Activated CD8-positive, alpha-beta T cell treated with anti-CD3 and anti-CD28 coated beads, Interleukin-2, amount 10 ng/mL, durations not matched to agents 7 days and 5 days (primary cell): ENCODE measurements at places on chromosomes 11 and 22. TPM values are rescaled to one million over a fixed set of nuclear protein-coding genes. Genes with fewer than 3 reads are reported as not detected.

DNA sequence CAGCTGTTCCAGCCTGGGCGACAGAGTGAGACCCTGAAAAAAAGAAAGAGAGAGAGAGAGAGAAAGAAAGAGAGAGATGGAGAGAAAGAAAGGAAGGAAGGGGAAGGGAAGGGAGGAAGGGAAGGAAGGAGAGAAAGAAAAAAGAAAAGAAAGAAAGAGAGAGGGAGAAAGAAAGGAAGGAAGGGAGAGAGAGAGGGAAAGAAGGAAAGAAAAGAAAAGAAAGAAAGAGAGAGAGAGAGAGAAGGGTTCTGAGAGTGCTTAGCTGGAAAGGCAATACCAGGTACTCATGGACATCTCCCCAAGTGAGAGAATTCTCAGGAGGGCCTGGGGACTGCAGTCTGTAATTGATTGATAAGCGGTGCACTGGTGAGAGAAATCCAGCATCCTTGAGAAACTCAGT lies 12.8 kb upstream of the PRAME start:
- H3K4me1 ChIP-seq, result no peaks in the 10 kb centered on the region
- no peak overlapping the region for H3K27ac ChIP-seq
- H3K36me3 ChIP-seq, result no peaks in the 10 kb centered on the region
- peaks cover 25% of the 10 kb centered on the region for H3K27me3 ChIP-seq
- no peak overlapping the region for H3K4me3 ChIP-seq

- peaks cover 49% of the 10 kb centered on the region for H3K36me3 ChIP-seq
- peaks cover 57% of the 10 kb centered on the region for H3K4me1 ChIP-seq
These were observed 25.6 kb upstream of the RRM1 start for GRCh38 chr11:4068962-4069361.

DNA sequence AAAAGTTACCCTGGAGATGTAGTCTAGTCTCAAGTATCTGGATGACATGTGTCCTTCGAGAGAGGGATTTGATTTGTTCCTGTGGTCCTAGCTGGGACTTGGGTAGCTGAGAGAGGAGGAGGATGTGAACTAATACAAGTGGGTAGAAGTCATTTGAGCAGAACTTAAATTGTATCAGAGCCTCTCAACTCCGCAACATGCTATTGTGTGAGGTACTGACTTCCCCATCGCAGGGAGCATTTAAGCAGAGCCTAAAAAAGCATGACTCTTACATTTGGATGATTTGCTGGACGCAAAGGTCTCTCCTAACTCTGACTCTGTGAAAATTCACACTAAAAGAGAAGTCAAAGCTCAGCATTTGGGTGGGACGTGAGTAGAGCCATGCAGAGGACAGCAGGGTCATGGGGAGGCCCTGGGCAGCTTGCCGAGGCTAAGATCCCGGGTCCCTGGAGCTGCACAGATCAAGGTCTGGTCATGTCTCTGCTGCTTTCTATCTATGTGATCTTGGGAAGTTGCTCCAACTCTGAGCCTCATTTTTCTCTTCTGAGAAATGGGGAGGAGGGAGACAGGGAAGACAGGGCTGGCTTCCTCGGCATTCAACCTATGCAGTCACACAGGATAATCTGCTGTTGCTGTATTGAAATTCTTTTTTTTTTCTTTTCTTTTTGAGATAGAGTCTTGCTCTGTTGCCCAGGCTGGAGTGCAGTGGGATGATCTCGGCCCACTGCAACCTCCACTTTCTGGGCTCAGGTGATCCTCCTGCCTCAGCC lies 44.9 kb downstream of the CD82 start:
- peaks cover 51% of the 10 kb centered on the region for H3K36me3 ChIP-seq
- no peaks in the 10 kb centered on the region for H3K27me3 ChIP-seq
- no peak for DNase-seq
- no peak overlapping the region for H3K4me3 ChIP-seq
- peak overlapping the region; percentile 86 for H3K27ac ChIP-seq
- peaks cover 82% of the 10 kb centered on the region for H3K4me1 ChIP-seq

GRCh38 chr11:12241971-12242672 lies 131.7 kb downstream of the MICAL2 start:
- H3K27me3 ChIP-seq, result no peaks in the 10 kb centered on the region
- H3K27ac ChIP-seq, result peak overlapping the region; percentile 35
- H3K36me3 ChIP-seq, result peaks cover 8% of the 10 kb centered on the region
- H3K4me3 ChIP-seq, result peak overlapping the region; percentile 10
- DNase-seq, result peak; percentile 47
- H3K4me1 ChIP-seq, result peaks cover 28% of the 10 kb centered on the region

DNA sequence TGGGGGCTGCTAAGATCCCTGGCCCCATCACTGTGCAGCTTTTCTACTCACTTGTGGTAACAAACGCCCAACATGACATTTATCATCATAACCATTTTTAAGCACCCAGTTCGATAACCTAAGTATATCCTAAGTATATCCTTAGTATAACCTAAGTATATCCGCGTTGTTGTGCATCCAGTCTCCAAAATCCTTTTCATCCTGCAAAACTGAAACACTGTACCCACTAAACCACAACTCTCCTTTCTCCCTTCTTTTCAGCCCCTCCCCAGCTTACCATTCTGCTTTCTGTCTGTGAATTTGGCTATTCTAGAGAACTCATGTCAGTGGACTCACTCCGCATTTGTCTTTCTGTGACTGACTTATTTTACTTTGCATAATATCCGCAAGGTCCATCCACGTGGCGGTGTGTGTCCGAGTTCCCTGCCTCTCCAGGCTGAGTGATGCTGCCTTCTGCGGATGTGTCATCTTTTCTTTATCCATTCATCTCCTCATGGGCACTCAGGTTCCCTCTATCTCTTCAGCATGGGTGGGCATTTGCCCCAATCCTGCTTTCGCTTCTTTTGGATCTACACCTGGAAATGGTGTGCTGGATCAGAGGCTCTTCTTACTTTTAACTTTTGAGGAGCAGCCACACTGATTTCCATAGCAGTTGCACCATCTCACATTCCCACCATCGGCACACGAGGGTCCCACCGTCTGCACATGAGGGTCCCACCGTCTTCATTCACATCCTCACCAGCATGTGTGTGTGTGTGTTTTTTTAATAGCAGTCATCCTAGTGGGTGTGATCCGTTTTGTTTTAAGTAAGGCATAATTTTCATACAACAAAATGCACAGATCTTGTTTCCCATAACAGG lies 82.4 kb upstream of the CLDN5 start:
- no peaks in the 10 kb centered on the region for H3K36me3 ChIP-seq
- H3K27ac ChIP-seq, result peak overlapping the region; percentile 6
- no peak overlapping the region for H3K4me3 ChIP-seq
- DNase-seq, result no peak

GRCh38 chr11:73154178-73154577 lies 12.1 kb upstream of the FCHSD2 start:
- no peaks in the 10 kb centered on the region for H3K36me3 ChIP-seq
- peaks cover 92% of the 10 kb centered on the region for H3K4me1 ChIP-seq
- peak; percentile 81 for DNase-seq
- peak overlapping the region; percentile 47 for H3K4me3 ChIP-seq

- H3K27me3 ChIP-seq, result peaks cover 6% of the 10 kb centered on the region
- no peak overlapping the region for H3K4me3 ChIP-seq
- H3K36me3 ChIP-seq, result no peaks in the 10 kb centered on the region
- no peak for DNase-seq
- H3K27ac ChIP-seq, result no peak overlapping the region
These were observed 17.4 kb upstream of the MRGPRX1 start for GRCh38 chr11:18956630-18957029.

The TBX1 gene
- total RNA-seq, result 1.5 TPM

- H3K36me3 ChIP-seq, result no peaks in the 10 kb centered on the region
- no peak for DNase-seq
- peaks cover 45% of the 10 kb centered on the region for H3K27me3 ChIP-seq
- no peak overlapping the region for H3K4me3 ChIP-seq
These were observed 61.9 kb upstream of the CSNK2A3 start for GRCh38 chr11:11414996-11415395.

- H3K36me3 ChIP-seq, result no peaks in the 10 kb centered on the region
- no peak overlapping the region for H3K27ac ChIP-seq
- H3K4me1 ChIP-seq, result peaks cover 3% of the 10 kb centered on the region
- H3K27me3 ChIP-seq, result peaks cover 27% of the 10 kb centered on the region
- no peak overlapping the region for H3K4me3 ChIP-seq
- DNase-seq, result no peak
These were observed 1.4 kb downstream of the ANO5 start for GRCh38 chr11:22194306-22194705.

GRCh38 chr11:9574622-9575259 lies 1.3 kb downstream of the WEE1 start:
- peak overlapping the region; percentile 98 for H3K4me3 ChIP-seq
- peaks cover 48% of the 10 kb centered on the region for H3K4me1 ChIP-seq
- H3K36me3 ChIP-seq, result peaks cover 49% of the 10 kb centered on the region

GRCh38 chr11:83175815-83176214 lies 17.7 kb upstream of the ANKRD42 start:
- H3K4me1 ChIP-seq, result peaks cover 31% of the 10 kb centered on the region
- peaks cover 69% of the 10 kb centered on the region for H3K36me3 ChIP-seq
- H3K27ac ChIP-seq, result no peak overlapping the region
- no peak overlapping the region for H3K4me3 ChIP-seq
- H3K27me3 ChIP-seq, result no peaks in the 10 kb centered on the region
- DNase-seq, result no peak

- H3K27ac ChIP-seq, result no peak overlapping the region
- no peaks in the 10 kb centered on the region for H3K27me3 ChIP-seq
- DNase-seq, result no peak
- H3K4me1 ChIP-seq, result no peaks in the 10 kb centered on the region
- no peaks in the 10 kb centered on the region for H3K36me3 ChIP-seq
- H3K4me3 ChIP-seq, result no peak overlapping the region
These were observed 8.5 kb downstream of the NTM start for GRCh38 chr11:131378931-131379330.

DNA sequence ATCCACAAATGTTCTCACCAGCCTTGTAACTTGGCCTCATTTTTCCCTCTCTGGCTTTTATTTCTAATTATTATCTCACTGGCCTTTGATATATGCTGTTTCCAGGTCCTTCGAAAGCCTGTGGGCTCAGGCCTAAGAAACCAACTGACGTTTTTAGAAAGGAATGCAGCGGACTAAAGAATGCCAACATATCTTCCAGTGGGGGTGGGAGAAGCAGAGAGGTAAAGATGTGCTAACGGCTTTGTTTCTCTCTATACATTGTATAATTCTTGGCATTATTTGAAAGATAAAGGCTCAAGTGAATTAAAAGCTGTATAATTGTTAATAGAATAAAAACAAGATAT lies 28.2 kb downstream of the OR6Q1 start:
- no peaks in the 10 kb centered on the region for H3K4me1 ChIP-seq
- H3K27me3 ChIP-seq, result peaks cover 2% of the 10 kb centered on the region
- no peak overlapping the region for H3K27ac ChIP-seq
- no peaks in the 10 kb centered on the region for H3K36me3 ChIP-seq
- no peak for DNase-seq
- no peak overlapping the region for H3K4me3 ChIP-seq

The SLC7A4 gene
- total RNA-seq, result 0.16 TPM

The PAMR1 gene
- total RNA-seq, result not detected

GRCh38 chr22:42340829-42341383 lies 70.5 kb upstream of the TCF20 start:
- no peak overlapping the region for H3K4me3 ChIP-seq
- no peak overlapping the region for H3K27ac ChIP-seq
- no peaks in the 10 kb centered on the region for H3K36me3 ChIP-seq
- peaks cover 2% of the 10 kb centered on the region for H3K4me1 ChIP-seq

GRCh38 chr11:123536690-123537437 lies 106.8 kb downstream of the GRAMD1B start:
- peaks cover 2% of the 10 kb centered on the region for H3K36me3 ChIP-seq
- no peaks in the 10 kb centered on the region for H3K4me1 ChIP-seq
- no peak for DNase-seq
- no peak overlapping the region for H3K27ac ChIP-seq
- H3K4me3 ChIP-seq, result no peak overlapping the region
- H3K27me3 ChIP-seq, result no peaks in the 10 kb centered on the region
